ENCODE measurements at places on chromosomes 1 and 21.

DNA sequence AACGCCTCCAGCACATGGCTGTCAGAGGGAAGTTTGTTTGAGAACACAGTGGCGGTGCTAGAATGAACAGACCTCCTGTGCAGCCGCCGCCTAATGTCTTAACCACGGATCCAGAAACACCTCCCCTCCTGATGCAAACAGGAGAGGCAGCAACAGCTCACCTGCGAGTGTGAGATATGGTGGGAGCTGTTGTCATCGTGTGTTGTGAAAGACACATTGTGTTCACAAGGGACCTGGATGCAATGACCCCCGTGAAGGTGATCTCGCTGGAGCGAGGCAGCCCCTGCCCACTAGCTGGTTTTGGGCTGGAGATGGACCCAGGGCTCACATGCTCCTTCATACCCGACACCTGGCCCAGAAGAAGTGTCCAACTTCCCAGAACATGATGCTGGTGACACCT is 315.3 kb upstream of the C1orf174 start:
- DNase-seq, result no peak

- no peak for DNase-seq
Measured at GRCh38 chr1:183318433-183318832, 99.7 kb downstream of the NMNAT2 start.

DNA sequence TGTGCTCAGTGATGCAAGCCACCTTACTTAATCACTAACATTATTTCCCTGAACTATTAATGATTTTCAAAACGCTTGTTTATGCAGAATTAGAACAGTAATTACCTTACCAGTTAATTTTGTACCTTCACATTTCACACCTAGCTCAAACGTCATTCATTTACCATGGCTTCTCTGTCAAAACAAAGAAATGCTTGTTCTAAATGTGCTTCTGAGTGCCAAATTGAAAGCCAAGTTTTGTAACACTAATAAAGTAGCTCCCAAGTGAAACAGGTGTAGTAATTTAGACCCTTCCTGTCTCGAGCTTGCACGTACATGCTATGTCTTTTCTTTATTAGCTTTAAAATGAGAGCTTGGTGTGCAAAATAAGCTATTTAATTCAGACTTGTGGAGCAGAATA is 533.7 kb upstream of the PKN2 start:
- no peak for DNase-seq

GRCh38 chr1:40890771-40891170 is 28.6 kb upstream of the CITED4 start:
- no peak for DNase-seq

GRCh38 chr1:219434285-219434922 is 178.5 kb downstream of the ZC3H11B start:
- DNase-seq, result no peak

DNA sequence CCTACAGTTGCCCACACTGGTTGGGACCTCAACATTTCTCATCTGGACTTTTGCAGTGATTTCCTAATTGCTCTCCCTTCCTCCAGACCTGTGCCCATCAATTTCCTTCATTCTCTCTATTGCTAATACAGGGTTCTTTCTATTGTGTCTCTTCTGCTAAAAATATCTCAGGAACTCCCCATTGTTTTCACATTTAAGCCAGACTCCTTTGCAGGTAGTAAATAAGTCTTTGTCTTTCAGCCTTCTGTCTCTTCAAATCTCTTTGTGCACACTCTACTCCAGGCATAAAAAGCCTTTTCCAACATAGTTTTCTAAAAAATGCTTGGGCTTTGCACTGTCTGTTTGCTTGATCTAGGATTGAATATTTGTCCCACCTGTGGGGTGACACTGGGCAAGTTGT is 340.6 kb downstream of the PAPPA2 start:
- DNase-seq, result no peak

GRCh38 chr1:86441581-86441980 is 17.6 kb downstream of the CLCA2 start:
- no peak for DNase-seq

GRCh38 chr1:5831600-5832335 is 160.5 kb downstream of the NPHP4 start:
- no peak for DNase-seq

GRCh38 chr21:25292396-25292795 is 314.9 kb downstream of the MRPL39 start:
- DNase-seq, result no peak

DNA sequence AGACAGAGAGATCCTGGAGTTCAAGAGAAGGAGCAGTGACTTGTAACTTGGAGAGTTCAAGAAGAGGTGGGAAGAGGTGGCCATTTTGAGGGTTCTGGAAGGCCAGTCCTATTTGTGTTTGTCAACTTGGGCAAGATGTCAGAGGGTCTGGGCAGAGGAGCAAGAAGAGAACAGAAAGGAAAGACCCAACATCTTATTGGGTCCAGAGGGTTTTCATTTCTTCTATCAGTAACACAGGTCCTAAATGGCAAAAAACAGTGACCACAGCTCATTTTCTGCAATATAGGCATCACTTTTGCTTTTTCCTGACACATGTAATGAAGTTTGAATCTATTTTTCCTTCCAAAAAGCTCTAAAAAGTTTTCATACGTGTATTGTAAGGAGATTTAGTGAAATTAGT is 38.3 kb upstream of the MAP10 start:
- no peak for DNase-seq

GRCh38 chr1:41919764-41920397 is 1.2 kb upstream of the HIVEP3 start:
- no peak for DNase-seq
